ENCODE measurements at places on chromosomes 2 and 18.

DNA sequence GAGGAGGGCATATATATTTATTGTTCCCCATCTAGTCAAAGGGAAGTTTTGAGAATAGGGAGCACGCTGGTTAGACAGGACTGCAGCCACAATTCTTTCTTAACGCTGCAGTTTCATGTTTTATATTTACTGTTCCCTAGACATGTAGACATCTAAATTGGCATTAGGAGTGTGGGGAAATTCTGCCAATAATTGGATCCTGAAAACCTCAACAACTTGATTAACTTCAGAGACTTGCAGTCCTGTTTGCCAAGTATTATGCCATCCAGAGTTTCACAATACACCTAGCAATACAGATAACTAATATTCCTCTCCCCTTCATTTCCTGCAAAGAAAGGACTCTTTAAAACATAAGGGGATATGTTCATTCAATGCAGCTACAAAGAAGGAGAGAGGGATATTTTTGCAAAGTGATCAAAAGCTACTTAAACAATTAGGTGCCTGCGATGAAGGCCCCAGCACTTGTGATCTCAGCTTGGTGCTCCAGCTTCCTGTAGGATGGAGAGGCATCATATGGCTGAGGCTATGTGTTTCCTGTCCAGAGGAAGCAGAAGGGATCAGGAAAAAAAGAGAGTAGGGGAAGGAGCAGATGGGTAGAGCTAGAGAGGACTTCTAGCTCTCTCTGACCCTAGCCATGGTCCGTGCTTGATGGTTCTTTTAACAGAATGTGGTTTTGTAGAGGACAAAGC is 264.4 kb downstream of the MTX2 start:
- no peak for DNase-seq

GRCh38 chr2:21924640-21925285 is 801.0 kb downstream of the TDRD15 start:
- no peak for DNase-seq

DNA sequence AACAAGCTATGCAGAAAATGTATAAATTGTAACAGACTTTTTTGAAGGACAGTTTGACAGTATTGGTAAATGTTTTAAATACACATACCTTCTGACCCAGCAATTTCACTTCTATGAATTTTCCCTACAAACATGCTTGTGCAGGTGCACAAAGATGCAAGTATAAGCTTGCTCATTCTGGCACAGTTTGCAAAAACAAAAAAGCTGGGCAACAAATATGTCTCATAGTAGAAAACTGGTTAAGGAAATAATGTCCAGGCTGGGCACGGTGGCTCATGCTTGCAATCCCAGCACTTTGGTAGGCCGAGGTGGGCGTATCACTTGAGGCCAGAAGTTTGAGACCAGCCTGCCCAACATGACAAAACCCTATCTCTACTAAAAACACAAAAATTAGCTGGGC is 96.9 kb upstream of the NEDD4L start:
- no peak for DNase-seq

DNA sequence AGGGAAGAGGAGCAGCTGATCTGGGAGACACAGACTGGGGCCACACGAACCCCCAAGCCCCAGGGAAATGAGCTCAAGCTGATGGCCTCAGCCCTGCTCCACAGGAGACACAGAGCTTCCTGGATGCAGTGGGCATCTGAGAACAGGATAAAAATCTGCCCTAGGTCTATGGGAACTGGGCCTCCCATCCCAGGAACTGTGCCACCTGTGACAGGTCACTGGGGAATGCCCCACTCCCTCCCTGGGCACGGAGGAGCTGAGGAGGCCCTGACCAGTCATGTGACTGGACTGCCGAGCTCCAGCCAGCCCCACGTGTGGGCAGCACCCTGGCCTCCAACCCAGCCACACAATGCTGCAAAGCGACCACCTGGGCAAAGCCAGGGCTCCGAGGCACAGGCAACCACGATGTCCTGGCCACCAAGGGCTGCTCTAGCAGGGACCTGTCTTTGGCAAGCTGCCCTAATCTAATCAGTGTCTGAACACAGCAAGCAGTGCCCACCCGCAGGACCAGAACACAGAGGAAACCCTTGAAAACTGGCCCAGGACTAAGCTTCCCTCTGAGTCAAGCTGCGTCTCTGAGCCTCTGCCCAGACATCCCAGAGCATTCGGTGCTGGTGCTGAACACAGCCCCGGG is 57.8 kb upstream of the ID2 start:
- DNase-seq = no peak

- DNase-seq = no peak
Measured at GRCh38 chr2:197184959-197185586, 125.5 kb downstream of the ANKRD44 start.

DNA sequence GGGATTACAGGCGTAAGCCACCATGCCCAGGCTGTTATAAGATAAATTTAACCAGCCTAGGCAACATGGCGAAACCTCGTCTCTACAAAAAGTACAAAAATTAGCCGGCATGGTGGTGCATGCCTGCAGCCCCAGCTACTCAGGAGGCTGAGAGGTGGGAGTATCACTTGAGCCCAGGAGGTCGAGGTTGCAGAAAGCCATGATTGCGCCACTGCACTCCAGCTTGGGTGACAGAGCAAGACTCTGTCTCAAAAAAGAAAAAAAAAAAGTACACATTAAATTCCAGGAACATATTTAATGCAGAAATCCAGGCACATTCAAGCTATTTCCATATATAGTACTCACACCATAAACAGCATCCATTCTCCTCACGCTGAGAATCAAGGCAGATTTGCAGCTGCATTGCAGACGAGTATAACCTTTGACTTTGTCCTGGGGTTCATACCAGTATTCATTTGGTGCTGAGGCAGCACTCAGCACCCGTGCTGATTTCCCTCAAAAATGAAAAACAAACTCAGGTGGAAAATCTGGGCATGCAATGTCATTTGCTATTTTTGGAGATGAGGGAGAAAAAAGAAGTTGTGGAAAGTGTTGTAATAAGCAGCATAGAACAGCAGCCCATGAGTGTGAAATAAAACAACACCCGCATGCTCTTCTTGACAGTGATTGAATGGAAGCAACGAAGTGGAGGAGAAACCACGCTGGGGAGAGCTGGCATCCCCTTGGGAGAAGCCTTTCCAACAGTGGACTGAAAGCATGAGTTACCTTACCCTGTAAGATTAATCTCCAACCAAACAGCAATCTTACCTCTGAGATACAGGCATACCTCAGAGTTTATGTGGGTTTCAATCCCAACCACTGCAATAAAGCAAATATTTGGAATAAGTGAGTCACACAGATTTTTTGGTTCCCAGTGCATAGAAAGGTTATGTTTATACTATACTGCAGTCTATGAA is 46.8 kb upstream of the ANXA4 start:
- no peak for DNase-seq

- DNase-seq = no peak
Measured at GRCh38 chr2:58045580-58046334, 849 bp upstream of the VRK2 start.

GRCh38 chr2:238285653-238286082 is 2.7 kb downstream of the PER2 start:
- DNase-seq = no peak

DNA sequence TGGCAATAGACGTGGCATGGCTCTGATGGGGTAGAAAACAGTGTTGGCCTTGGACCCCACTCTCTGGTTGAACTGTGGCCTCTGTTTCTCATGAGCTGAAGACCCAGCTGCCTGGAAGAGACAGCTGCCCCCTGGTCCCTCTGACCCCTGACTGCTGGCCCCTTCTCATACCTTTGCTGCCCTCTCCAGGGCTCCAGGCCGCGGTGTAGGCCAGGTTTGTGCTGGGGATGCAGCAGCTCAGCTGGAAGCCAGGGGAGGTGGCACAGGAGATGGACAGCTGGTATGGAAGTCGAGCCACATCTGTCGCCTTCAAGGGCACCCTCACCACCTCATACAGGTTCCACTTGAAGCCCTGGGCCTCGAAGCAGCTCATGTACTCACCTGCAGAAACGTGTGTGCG is 31.7 kb upstream of the SELENOI start:
- no peak for DNase-seq

DNA sequence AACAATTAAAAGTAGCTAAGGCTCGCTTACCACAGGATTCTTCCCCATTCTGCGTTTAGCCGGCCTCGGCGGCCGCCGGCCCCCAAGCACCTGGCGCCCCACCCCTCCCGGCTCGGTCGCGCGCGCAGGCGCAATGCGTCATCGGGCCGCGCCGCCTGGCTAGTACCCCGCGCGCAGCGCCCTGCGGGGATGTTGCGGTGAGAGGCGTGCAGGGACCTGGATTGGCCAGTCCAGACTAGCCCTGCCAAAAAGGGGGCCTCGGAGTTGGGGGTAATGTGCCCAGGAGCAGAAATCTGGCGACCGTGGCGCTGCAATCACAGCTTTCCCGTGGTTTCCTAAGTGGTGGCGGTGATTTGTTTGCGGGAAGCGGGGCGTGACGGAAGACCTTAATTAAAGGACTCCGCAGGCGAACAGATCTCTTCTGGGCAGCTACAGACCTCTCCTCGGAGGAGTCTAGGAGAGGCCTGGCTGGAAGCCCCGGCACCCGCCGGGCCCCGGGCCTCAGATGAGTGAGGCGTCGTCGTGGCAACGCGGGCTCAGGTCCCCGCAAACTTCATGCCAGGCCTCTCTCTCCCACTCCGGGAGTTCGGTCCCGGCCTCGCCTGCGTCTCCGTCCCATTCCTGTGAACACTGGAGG is 606 bp downstream of the TMEM237 start:
- peak; percentile 88 for DNase-seq

- DNase-seq = no peak
Measured at GRCh38 chr2:121185571-121186074, 99.4 kb downstream of the TFCP2L1 start.

- DNase-seq = no peak
Measured at GRCh38 chr2:37436323-37436722, 91.9 kb downstream of the QPCT start.

GRCh38 chr2:219618733-219619122 is 8.7 kb upstream of the SLC4A3 start:
- DNase-seq = no peak

DNA sequence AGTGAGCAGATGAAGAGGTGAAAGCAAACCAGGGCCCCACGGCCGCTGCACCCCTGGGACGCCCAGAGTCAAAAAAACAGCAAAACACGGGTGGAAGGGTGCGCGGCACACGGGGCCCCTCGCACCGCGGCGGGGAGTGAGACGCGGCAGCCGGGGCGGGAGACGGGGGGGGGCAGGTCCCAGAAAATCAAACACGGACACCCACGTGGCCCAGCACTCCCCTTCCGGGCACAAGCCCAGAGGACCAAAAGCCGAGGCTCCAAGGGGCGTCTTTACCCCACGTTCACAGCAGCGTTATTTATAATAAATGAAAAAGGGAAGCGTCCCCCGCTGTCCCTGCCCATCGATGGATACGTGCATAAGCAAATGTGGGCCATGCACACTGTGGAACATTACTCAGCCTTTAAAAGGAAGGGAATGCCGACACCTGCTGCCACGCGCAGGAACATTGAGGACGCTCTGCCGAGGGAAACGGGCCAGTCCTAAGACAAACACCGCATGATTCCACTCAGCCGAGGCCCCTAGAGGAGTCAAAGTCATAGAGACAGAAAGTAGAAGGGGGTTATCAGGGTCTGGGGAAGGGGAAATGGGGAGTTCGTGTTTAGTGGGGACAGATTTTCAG is 677 bp upstream of the COPS9 start:
- DNase-seq = peak; percentile 27

GRCh38 chr18:40360558-40360957 is 1594.5 kb upstream of the PIK3C3 start:
- no peak for DNase-seq

- no peak for DNase-seq
Measured at GRCh38 chr2:236956641-236957040, 129.0 kb upstream of the COPS8 start.

DNA sequence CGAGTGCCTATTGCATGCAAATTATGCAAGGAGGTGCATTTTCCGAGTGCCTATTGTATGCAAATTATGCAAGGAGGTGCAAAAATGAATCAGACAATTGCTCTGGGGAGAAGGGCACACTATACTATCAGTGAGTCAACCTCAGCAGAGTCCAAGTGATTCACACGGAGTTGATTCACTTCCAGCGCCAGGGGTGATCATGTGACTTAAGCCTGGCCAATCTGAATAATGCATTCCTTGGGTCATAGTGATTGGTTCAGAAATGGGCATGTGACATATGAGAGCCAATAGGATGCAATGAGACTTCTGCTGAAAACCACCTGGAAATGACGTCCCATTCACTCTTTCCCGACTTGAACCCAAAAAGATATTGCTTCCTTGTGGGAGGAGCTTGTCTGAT is 152.2 kb downstream of the DAW1 start:
- DNase-seq = no peak

DNA sequence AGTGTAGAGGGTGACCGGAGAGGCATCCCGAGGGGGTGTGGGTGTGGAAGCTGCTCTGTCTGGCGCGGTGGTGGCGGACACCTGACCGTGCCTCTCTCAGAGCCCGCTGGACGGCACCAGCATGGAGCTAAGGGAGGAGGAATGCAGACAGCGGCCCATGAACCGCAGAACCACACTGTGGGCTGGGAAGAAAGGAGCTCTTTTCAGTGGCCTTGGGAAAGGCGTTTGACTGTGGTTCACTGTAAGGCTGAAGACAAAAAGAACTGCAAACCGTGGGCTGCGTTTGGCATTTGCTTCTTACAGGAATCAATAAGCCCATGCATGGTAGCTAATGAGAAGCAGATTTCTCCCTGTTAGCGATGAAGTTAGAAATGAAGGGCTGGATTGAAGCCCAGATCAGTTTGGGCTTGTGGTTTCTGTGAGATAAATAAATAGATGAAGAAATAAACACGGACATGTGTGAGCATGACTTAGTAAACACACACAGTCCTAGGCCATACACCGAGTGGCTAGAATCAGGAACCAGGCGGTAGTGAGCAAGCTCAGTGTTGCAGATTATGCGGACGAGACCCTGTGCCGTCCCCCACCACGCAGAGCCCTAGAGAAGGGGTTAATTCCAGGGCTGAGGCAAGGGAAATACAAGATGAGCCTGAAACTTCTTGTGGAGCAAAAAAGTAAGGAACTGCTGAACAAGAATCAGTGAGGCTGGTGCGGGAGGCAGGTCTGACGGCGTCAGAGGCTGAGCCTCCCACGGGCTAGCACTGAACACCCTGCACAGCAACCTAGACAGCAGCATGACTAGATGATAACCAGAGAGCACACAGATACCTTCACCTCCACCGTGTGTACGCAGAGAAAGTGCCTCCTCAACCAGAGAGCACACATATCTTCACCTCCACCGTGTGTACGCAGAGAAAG is 29.3 kb upstream of the NFATC1 start:
- DNase-seq = no peak

DNA sequence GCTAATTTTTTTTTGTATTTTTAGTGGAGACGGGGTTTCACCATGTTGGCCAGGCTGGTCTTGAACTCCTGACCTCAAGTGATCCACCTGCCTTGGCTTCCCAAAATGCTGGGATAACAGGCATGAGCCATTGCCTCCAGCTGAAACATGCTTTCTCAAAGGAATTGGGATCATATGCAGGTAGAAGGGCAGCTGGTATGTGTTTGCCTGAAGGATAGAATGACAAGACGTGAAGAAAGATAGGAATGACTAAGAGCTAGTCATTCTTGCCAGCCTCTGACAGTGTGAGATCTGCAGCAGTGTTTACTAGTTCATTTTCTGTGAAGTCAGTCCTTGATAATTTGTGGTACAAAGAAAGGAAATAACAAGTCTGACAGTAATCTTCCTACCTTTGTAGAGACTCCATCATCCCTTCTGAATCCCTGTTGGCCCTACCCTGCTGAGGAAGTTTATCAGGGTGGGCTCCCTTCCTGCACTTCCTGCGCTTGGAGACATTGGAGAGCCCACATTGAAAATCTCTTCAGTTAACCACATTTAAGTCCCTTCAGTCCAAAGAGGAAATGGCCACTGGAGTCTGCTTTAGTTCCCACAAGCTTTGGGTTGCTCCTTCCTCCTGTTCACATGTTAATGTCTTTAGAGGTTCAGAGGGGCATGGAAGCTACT is 14.7 kb downstream of the CFLAR start:
- no peak for DNase-seq
